Renal pelvis (tissue), 12 donors: ENCODE measurements at places on chromosomes 12 and 14. TPM values are rescaled to one million over a fixed set of nuclear protein-coding genes. Genes with fewer than 3 reads are reported as not detected.
A peak's percentile ranks its signal among the peaks of the same experiment; 100 is the strongest.

- no peak for DNase-seq
Measured at GRCh38 chr12:51392556-51393237, 1.5 kb upstream of the GALNT6 start.

DNA sequence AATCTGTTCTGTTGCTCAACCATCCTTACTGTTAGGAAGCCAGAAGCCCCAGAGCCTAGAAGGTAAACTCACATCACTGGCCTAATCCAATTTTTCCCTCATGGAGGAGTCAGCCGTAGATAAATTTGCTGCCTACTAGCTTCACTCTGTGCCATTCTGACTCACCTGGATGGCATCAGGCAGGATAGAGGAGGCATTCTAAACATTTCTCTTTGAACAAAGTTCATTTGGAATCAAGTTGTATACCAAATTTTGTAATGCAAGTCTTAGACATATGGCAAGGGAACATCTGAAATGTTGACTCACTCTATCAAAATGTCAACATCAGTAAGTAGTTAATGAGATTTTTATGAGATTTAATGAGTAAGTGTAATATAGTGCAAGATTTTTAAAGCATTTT is 13.6 kb upstream of the TBC1D30 start:
- no peak for DNase-seq

DNA sequence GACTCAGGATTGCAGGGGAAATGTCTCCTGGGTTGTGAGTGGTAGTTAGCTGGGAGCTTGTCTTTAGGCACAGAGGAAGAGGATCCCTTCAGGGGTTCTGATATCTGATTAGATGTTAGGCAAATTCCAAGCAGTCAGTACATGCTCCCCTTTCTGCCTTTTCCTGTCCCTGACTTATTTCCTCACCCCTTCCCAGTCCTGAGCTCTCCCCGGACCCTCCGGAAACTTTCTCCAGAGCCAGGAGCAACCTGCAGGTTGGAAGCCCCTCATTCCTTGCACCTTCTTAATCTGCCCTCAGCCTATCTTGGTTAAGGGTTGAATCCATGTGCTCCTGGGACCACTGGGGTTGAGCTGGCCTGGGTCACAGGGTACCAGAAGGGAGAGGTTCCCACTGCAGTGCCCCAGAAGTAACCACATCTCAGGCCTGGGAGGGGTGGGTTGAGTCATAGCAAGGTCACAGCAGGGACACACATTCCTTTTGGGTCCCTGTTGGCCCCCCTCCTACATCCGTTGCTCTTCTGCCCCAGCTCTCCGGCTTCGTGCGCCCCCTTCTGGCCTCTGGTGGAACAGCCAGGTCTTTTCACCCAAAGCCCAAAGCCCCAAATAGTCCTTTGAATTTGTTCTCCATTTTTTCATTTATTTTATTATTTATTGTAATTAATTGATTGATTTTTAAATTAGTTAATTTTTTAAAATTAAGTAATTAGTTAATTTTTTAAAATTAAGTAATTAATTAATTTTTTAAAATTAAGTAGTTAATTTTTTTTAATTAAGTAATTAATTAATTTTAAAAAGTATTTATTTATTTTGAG is 1.8 kb downstream of the IGFBP6 start:
- peak; percentile 87 for DNase-seq

DNA sequence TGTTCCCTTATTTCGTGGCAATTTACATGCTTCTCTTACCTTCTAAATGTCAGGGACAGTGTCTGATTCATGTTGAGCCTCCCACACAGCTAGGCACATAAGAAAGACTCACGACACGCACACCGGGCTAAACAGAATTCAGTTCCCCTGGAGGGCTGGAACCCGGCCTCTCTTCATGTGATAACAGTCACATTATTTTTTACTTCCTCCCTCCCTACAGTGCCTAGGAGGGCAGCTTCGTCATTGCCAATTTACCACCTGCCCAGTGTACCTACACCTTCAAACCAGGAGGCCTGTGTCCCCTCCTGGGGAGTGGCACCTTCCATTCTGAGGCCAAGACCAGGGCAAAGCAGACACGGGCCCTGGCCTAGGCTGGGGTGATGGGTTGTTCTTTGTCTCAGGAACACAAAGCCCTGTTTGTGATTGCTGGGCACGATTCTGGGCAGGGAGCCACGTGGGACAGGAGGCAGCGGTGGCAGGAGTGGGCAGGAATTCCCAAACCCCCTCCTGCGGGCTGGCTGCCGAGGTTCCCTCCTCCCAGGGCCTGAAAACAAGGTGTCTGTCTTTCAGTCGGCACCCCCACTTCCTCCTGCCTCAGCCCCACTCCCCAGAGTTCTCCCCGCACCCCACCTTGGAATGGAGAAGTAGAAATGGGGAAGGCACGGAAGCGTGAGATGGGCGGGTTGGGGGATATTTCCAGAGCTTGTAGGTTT is 6.8 kb upstream of the RASAL1 start:
- no peak for DNase-seq

- DNase-seq: no peak
Measured at GRCh38 chr14:79027138-79027537, 857.0 kb downstream of the NRXN3 start.

DNA sequence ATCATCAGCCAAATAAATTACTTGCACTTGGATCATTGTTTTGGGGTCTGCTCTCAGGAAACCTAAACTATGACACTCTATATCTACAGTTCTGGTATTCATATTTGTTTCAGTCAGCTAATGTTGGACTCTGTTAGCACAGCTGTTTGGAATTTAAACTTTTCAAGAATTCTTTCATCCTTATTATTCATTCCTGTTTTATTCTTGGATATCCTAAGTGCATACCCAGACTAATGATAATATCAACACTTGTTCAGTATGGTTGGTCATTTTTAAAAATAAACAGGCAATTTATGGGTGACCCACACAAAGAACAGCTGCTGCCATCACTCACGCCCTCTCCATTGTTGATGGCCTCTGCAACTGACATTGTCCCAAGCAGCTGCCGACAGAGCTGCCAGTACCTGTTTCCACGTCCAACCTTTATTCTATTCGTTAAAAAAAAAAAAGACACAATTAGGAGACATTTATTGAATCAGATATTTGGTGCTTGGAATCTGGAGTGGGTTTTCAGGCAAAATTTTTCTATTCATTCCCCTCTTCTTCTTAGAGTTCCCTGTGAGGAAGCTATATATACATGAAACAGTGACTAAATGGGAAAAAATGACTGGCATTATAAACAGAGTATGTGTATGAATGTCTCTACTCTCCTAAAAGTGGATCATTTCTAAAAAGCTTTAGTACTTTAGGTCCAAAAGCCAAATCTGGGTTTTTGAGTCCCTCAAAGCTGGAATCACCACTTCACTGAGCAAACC is 252.1 kb upstream of the NAV3 start:
- DNase-seq: no peak

- no peak for DNase-seq
Measured at GRCh38 chr12:116635487-116635886, 76.3 kb downstream of the MAP1LC3B2 start.

GRCh38 chr14:63205044-63205575 is 867 bp downstream of the RHOJ start:
- DNase-seq: no peak

DNA sequence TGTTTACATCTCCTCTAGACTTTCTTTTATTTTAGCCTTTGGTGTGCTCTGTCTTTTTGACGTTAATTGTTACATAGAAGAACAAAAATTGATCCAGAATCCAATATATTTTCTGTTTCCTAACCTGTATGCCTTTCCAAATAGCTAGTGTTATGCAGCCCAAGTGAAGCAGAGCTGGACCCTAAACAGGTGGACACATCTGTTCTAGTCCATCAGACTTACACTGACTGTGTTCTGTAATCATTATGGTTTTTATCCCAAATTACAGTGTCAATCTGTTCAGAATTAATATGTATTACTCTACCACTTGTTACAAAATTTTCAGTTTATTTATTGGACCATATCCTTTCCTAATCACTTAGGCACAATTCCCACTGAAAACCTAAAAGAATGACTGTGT is 176.8 kb upstream of the FOXG1 start:
- no peak for DNase-seq

- DNase-seq: no peak
Measured at GRCh38 chr14:91009501-91010152, 50.8 kb downstream of the RPS6KA5 start.

DNA sequence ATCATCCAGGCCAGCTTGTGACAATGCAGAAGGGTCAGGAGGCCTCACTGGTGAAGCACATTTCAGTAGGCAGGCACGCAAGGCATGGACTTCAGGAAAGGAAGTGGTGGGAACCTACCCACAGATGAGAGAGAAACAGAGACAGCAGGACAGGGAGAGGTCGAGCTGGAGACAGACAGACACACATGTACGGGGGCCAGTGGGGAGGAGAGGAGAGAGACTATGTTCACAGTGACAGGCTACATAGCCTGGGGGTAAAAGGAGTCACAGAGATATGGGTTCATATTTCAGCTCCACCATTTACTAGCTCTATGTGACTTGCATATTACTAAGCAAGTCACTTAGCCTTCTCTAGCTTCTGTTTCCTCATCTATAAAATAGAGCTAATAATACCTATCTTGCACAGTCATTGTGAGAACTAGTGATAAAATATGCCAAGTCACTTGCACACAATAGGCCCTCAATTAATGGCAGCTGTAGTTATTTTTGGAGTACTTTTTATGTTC is 91.1 kb upstream of the FUT8 start:
- no peak for DNase-seq

DNA sequence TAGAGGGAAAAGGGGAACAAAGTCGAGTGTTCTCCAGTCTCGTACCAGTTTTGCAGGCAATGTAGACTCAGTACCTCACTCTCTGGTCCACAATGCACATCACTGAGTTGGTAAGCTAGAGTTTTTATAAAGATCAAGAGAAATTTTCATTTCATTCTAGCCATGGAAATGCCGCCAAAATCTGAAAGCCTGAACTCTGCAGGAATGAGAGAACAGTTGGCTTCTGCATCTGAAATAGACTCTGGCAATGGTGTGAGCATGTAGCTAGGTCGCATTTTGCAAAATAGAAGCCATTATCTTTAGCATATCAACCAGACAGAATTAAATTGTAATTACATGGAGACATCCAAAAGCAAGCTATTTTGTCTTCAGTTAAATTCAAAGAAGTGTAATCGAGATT is 381.0 kb downstream of the NOVA1 start:
- no peak for DNase-seq

DNA sequence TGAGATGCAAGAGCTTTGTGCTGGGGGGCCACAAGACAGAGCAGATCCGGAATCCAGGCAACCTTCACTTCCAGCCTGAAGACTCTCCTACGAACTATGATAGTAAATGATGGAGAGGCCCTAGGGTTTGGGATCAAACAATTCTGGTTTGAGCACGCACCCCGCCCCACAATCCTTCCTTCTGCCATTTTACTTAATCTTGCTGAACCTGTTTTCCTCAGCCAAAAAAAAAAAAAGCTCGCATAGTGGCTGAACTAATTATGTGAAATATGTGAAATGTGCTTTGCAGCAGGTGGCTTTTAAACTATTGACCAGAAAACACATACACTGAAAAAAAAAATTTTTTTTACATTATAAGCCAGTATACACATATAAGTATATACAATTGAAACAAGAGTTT is 667 bp upstream of the ITFG2 start:
- DNase-seq: no peak

DNA sequence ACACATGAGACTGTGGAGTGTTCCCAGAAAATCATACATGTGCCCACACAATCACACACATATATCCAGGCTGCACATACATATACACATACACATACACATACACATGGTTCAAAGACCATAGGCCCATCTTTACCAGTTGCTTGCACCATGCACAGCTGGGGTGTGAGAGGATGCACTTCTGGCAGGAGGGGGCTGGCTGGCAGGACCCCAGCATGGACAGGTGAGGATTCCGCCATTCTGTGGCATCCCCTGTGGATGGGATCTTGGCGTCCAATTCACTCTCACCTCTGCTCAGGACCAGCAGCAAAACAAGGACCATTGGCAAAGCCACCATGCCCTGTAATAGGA is 7.0 kb downstream of the ITGB7 start:
- no peak for DNase-seq

- DNase-seq: no peak
Measured at GRCh38 chr14:25868521-25869314, 729.1 kb downstream of the NOVA1 start.

GRCh38 chr12:95582230-95583058 is 31.2 kb upstream of the USP44 start:
- DNase-seq: peak; percentile 39

- no peak for DNase-seq
Measured at GRCh38 chr12:28955491-28955890, 193.6 kb upstream of the FAR2 start.

DNA sequence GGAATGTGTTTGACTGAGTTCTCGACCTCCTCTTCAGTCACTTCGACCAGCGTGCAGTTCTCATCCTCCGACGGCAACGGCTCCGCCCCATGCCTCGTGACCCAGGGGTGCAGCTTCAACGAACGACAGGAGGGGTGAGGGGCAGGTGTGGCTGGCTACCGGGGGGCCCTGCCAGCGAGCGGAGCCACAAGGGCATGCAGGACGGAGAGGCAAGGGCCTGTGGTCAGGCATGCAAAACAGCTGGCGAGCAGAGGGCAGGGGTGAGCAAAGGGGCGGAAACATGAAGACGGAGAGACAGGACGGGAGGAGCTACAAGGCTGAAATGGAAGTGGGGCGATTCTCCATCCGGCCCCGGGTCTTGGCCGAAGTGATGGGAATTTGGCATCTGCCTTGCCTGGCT is 38.7 kb downstream of the P2RX4 start:
- DNase-seq: peak; percentile 39

RNASE7 gene
- polyA plus RNA-seq: 0.83 TPM

SYNDIG1L gene
- polyA plus RNA-seq: 0.30 TPM

SPTB gene
- polyA plus RNA-seq: 16.2 TPM
